ENCODE measurements at places on chromosomes 13 and 19. TPM values are rescaled to one million over a fixed set of nuclear protein-coding genes. Genes with fewer than 3 reads are reported as not detected.

Gene LILRA1
- total RNA-seq = not detected

Gene ACER1
- total RNA-seq = not detected

Gene ZBTB45
- 10.9 TPM for total RNA-seq

Gene ITGBL1
- total RNA-seq = 4.2 TPM

Gene NFIC
- 37.5 TPM for total RNA-seq

Gene KCNRG
- not detected for total RNA-seq
